Stimulated activated CD8-positive, alpha-beta memory T cell treated with anti-CD3 and anti-CD28 coated beads, Interleukin-4, amount 100 ng/mL, for 1 hour (primary cell): ENCODE measurements at places on chromosomes 2 and 18.

DNA sequence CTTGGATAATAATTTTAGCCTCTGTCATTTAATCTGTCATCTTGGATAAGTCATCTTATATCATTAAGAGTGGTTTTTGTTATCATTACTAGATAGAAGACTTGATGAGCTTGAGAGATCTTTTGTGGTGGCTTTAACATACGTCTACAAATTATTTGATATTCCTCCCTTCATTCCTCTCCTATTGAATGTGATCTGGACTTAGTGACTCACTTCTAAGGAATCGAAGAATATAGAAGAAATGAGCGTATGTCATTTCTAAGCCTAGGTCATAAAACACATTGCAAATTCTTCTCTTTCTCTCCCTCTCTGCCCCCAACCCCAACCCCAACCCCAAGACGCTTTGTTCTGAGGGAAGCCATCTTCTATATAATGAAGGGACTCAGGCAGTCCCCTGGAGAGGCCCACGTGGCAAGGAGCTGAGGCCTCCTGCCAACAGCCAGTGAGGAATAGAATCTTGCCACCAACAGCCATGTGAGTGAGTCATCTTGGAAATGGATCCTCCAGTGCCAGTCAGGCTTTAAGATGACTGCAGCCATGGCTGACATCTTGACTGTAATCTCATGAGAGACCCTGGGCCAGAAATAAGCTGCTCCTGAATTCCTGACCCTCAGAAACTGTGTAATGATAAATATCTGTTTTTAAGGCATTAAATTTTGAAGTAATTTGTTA is 221.6 kb upstream of the SP5 start:
- no peak for DNase-seq

DNA sequence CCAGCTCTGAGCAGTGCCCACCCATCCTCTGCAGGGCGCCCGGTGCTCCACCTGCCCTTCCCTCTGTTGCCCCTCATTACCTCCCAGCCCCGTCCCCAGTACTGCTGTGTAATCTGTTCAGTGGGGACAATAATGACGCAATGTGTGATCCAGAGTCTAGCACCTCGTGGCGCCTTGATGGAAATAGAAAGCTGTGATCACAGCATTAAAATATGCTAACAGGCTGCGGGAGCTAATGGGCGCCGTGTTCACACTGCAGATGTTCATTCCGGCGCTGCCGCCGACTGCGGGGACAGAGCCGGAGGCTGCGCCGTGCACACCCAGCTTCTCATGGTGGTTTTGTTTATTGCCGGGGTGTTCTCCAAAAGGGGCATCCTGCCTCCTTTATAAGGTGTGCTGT is 235.2 kb downstream of the LDLRAD4 start:
- DNase-seq, result no peak

- DNase-seq, result no peak
Measured at GRCh38 chr2:37849911-37850310, 75.2 kb upstream of the RMDN2 start.

- DNase-seq, result no peak
Measured at GRCh38 chr2:217010173-217010572, 150.3 kb upstream of the TNP1 start.

DNA sequence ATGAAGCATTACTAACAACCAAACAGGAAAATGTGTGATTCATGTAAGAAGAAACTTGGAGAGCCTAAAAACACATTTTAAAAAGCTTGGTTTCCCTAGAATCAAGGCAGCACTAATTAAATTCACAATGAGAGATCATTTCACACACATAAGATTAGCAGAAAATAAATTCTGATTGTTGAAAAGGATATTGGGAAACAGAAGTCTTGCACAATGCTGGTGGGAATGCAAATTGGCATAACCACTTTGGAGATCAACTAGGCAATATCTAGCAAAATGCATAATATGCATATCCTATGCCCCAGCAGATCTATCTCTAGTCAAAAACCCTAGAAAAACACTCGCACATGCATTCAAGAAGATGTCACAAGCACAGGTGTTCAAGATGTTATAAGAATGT is 75.3 kb upstream of the SIX3 start:
- DNase-seq, result no peak

GRCh38 chr2:142748559-142749099 is 128.8 kb upstream of the KYNU start:
- no peak for DNase-seq
